ENCODE measurements at places on chromosomes 3 and 15. TPM values are rescaled to one million over a fixed set of nuclear protein-coding genes. Genes with fewer than 3 reads are reported as not detected.

- DNase-seq: no peak
Observed at GRCh38 chr3:3648988-3649679, 150.1 kb upstream of the LRRN1 start.

GRCh38 chr15:73691396-73691795 lies 7.2 kb downstream of the CD276 start:
- no peak for DNase-seq

- no peak for DNase-seq
Observed at GRCh38 chr3:4739289-4740236, 239.7 kb upstream of the BHLHE40 start.

- DNase-seq: no peak
Observed at GRCh38 chr3:108546247-108546646, 35.9 kb upstream of the MYH15 start.

GRCh38 chr3:10157031-10157430 lies 7.7 kb upstream of the IRAK2 start:
- no peak for DNase-seq

DNA sequence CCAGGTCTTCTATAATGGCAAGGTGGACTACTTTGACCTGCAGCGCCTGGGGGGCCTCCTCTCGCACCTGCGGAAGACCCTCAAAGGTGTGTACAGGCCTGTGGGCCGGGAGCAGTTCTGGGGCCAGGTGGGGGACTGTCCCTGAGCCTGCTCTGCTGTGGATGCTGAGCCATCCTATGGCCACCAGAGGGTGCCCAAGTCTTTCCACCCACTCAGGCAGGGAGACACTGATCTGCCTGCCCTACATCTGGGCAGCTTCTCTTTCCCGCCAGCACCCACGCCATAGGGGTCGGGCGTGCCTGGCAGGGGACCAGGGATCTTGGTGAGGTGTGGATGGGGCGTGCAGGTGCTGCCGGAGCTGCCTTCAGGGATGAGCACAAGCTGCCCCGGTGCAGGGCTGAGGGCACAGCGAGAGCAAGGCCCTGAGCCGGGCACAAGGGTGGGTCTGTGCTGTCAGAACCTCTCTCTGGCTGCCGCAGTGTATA lies 14.1 kb downstream of the RNF123 start:
- DNase-seq: peak; percentile 56

DNA sequence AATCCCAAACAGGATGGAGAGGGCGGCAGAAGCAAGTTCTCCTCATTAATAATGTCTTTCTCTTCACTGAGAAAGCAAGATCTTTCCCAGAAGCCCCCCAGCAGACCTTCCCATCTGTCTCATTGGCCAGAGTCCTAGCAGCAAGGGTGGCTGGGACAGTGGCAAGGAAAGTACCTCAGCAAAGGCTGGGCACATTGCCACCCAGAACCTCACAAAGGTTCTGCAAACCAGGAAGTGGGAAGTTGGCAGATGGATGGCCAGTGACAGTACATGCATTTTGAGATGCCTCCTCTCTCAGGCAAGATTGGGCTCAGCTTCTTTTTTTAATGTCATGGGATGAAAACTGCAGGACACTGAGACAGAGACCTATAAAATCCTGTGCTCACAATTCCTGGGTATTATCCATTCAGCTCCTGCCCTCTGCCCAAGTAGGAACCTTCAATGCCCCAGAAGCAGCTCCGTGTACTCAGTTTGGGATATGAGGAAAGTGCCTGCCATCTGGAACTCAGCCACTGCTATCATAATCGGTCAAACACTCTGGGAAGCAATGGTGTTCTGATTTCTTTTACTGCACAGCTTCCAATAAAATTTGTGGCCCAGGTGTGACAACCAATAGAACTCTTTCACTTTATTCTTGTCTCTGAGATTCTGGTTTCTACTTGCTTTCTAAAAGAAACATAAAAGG lies 25.5 kb downstream of the DPH3 start:
- DNase-seq: no peak

DNA sequence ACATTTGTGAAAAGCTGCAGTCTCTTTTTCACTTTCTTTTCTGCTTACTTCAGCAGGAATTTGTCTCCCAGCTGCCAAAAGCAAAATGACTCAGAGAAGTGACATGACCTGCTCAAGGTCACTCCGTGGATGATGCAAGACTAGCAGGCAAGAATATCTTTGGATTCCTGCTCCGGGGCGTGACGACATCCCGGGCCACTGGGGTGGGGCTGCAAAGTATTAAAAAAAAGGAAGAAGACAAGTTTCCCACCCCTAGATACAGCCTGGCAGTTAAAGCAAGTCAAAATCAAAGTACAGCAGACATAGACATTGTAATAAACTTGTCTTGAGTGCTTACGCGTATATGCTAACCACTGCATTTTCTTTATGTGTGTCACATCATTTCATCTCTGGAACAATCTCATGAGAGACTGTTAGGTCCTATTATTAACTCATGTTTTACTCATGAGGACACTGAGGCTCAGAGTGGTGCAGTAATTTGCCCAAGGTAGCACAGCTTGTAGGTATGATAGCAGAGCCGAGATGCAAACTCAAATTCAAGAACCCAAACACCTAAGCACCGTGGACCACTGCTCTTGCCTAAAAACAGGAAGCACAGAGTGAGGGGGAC lies 485.2 kb upstream of the PROK2 start:
- no peak for DNase-seq

DNA sequence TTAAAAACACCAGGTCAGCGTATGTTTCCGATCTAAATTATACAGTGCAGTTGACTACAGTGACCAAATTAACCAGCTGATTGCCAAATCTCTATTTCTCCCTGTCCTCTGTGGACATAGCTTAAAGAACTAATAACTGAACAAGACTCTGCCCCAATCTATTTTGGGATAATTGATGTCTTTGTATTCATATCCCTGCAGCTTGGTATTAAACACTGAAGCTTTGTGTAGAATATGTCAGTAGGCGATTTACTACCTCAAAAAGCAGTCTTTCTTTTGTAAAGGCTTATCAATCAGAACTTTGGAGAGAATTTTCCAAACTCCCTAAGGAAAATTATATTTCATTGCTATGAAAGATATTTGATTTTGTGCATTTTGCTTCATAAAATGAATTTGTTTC lies 258.2 kb downstream of the SOX2 start:
- no peak for DNase-seq

GRCh38 chr3:114441386-114441785 lies 147.6 kb downstream of the TIGIT start:
- no peak for DNase-seq

DNA sequence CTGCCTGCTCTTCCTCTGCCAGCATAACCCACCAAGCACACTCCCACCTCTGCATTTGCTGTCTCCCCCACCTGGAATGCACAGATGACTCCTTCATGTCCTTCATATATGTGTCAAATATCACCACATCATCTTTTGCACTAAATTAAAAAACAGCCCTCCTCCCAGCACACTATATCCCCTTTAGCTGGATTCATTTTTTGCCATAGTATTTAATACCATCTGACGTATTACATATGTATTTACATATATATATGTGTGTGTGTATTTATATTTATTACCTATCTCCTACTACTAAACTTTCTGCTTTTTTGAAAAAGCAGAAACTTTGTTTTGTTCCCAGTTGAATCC lies 29.4 kb upstream of the UBL7 start:
- DNase-seq: no peak

- DNase-seq: no peak
Observed at GRCh38 chr3:40043444-40043755, 234.0 kb downstream of the MYRIP start.

GRCh38 chr15:98983334-98983733 lies 24.3 kb downstream of the PGPEP1L start:
- no peak for DNase-seq

GRCh38 chr3:134567605-134568004 lies 81.7 kb downstream of the CEP63 start:
- DNase-seq: no peak

DNA sequence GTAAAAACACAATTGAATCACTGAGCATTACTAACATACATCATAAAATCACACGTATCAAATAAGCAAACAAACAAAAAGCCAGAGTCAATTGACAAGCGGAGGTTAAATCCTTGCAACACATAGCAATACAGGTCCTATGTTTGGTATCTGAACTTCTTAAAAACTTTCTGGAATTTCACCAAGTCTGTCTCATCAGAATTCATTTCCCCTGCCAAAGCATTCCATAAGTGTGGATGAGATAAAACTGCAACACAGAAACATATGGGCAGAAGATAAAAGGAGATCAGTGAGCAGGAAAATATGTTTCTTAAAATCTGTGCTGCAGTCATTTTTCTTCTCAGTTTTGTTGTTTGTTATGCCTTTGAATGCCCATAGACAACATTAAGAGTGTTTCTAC lies 1155.5 kb downstream of the TBL1XR1 start:
- DNase-seq: no peak

- no peak for DNase-seq
Observed at GRCh38 chr15:67050062-67050461, 15.3 kb upstream of the SMAD3 start.

DNA sequence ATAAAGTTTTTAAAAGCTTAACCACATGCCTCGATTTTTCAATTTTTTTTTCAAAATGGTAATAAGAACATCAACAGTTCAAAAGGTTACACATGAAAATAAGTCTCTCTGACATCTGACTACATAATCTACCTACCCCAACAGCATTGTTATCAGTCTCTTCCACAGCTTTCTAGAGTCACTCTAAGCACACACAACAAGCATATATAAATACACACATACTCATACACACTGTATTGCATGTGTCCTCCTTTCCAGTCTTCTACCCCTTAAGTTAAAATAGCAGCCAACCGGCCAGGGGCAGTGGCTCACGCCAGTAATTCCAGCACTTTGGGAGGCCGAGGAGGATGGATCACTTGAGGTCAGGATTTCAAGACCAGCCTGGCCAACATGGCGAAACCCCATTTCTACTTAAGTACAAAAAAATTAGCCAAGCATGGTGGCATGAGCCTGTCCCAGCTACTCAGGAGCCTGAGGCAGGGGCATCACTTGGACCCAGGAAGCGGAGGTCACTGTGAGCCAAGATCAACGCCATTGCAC lies 12.2 kb downstream of the TBL1XR1 start:
- DNase-seq: no peak

Gene ARMC8
- total RNA-seq: 63.3 TPM

Gene PAQR5
- 0.06 TPM for total RNA-seq

Gene EXD1
- total RNA-seq: not detected

Gene HTR3D
- not detected for total RNA-seq

Gene ZNF80
- not detected for total RNA-seq

Gene LIPC
- 0.35 TPM for total RNA-seq

Gene GP9
- total RNA-seq: not detected

Measured in SJCRH30 (cell line).